Foreskin fibroblast (primary cell): ENCODE measurements at places on chromosomes 2 and 18.

DNA sequence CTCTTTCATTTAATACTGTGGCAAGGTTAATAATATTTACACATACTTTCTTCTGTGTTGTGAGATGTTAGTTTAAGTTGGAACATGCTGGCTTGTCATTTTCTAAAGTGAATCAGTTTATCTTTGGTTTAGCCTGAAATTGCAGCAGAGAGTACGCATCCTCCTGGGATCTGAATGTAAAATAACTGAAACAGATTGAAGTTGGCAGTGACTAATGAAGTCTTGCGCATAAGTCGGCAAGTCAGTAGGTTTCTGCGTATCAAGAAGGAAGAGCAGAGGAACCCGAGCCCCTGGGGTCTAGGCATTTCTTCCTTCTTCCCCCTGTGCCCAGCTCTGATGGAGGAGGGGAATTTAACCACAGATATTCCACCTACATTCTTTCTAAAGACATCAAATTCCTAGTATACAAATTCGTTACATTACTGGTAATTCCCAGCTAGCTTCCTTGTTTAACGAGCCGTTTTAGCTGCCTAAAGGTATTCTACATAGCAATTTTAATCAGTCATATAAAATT is 392.1 kb upstream of the RAB12 start:
- no peak for DNase-seq

DNA sequence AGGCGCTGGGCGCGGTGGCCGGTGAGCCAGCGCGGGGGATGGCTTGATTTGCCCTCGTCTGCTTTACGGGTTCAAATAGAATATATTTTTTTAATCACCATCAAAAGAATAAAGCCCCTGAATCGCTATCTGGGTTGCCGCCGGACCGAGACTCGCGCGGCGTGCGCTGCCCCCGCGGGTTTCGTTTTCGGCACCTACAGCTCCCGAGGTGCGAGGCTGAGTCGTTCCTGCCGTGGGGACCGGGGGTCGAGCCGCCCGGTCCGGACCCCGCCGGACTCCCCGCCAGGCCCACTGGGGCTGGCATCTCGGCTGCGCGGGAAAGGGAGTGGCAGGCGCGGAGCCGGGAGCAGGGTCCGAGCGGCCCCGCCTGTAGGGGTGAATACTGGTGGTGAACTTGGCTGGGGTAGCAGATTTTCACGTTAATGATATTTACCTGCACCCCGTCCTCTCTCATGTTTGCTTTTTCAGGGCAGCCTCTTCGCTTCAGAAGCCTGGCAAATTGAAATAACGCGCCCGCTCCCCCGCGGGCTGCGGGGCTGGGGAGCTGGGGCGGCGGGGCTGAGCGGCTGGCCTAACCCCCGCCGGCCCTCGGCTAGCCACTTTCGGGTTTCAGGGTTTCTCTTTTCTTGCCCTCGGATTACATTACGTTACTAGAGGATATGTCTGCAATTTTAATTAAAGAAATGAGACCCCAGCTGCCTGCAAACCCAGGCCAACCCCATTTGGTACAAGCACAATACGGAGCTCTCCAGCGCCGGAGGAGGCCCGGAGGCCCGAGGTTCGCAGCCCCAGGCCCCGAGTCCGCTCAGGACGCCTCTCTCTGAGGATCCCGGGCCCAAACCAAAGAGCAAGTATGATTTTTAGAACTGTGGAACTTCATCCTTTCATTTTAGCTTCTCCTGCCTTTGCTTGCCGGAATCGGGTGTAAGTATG is 1.7 kb upstream of the CELF4 start:
- peak; percentile 14 for DNase-seq

- DNase-seq: no peak
These were observed 221.9 kb downstream of the UXS1 start for GRCh38 chr2:105972246-105972645.

DNA sequence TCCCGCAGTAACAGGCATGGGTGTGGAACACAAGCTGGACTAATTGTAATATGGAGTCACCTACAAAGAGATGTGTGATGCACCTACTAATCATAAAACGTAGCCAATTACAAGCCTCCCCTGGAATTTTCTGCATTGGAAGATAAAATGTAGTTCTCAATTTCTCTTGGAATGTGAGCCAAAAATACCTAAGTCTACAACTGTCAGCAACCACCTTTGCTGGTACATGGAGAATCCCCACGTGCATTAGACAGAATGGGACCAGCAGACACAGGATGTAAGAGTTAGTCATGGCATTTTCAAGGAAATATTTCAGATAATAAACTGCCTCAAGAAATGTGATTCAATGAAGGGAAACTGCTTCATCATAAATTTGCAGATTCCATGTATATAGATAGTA is 85.6 kb upstream of the DCC start:
- no peak for DNase-seq

- DNase-seq: no peak
These were observed 6.4 kb downstream of the ERLEC1 start for GRCh38 chr2:53793261-53793660.

DNA sequence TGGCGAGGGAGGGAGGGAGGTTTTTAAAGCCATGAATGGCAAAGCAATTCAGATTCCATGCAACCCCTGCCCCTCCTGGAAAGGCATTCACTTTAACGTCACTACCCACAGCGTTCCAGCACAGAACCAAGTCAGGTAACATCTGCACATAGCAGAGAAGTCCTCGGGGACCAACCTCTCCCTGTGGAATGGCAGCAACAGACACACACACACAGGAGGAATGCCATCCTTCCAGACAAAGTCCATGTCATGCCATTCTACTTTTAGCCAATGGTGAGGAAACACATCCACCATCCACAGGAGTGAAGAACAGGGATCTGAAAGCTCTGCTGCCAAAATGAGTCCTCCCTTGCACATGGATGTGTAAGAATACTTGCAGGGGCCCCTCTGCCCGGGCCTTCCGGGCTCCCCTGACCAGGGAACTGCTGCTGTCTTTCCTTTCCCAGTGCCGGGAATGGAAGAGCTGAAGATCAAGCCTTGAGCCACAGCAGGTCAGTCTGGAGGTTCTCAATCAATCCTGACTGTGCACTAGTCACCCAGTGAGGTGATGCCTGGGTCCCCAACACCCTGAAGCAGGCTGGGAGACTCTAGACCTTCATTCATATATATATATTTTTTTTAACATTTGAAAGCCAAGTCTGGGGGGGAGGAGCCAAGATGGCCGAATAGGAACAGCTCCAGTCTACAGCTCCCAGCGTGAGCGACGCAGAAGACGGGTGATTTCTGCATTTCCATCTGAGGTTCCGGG is 63.7 kb downstream of the UXS1 start:
- no peak for DNase-seq

DNA sequence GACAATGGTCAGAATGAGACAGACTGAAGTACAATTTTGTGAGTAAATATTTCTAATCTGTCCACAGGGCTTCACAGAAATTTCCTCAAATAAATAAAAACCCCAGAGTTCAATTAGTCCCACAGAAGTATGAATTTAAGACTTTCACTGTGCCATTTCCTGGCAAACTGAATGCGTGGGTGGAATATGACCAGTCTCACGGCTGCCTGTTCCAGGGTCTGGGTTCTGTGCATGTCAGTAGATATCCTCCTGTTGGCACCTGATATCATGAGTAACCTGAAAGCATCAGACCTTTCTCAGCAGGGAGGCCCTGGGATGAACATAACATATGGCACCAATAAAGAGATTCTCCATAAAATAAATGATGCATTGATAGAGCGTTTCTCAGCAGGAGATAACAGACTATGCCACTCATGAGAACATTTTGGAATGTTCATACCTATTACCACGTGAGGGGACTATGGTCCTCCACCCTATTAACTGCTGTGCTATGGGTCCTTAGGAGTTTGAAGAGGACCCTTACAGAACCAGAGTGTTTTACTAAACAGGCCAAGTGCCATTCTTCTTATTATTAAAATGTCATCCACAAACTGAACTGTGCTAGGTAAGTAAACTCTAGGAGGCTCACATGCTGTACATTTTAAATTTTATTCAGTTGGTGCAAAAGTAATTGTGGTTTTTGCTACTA is 10.6 kb upstream of the MALL start:
- no peak for DNase-seq

- DNase-seq: no peak
These were observed 94.9 kb upstream of the PXDN start for GRCh38 chr2:1839066-1839756.

- peak; percentile 85 for DNase-seq
These were observed 406.6 kb upstream of the MMADHC start for GRCh38 chr2:149994057-149994728.

DNA sequence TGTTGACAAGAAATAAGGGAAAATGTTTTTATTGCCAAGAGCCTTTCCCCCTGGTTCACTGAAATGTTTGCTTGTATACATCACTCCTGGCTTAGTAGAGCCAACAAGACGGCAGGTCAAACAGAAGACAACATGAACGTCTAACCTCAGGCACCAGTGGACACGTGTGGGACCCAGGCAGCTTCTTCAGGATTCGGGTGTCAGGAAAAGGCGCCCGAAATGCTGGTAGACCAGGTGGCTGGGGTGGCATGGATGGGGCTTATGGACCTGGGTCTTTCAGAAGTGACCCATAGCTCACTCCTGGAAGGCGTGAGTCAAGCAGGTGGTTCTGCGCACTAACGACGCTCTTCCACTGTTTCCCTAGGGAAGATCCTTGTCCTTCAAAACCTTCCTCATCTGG is 23.3 kb upstream of the NFATC1 start:
- no peak for DNase-seq

DNA sequence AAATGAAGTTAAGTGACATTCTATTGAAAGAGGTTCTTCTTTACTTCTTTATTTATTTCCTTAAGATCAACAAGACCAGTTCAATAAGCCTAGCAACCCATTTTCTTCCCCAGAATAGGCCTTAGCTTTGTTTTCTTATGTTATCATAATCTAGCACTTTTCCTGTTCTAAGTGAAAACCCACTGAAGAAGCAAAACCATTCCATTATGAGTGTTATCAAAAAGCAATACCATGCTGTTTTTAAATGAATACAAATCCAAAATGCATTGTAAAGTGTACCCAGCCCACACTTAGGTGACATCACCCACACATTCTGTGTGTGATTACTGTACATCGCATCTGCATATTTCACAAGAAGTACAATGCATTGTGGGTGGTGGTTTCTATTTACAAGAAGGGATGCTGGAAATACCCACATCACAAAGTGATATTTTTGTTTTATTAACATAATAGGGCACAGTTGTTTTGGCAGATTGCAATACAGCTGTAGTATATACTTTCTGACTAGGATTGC is 679.5 kb downstream of the KCNJ3 start:
- no peak for DNase-seq

GRCh38 chr18:58863539-58864145 is 1.0 kb upstream of the ZNF532 start:
- DNase-seq: no peak

- DNase-seq: no peak
These were observed 25.2 kb downstream of the KIAA2012 start for GRCh38 chr2:202098291-202098690.
